ENCODE measurements at places on chromosomes 7 and 10.

- DNase-seq = no peak
Measured at GRCh38 chr7:153942036-153942435, 110.2 kb upstream of the DPP6 start.

DNA sequence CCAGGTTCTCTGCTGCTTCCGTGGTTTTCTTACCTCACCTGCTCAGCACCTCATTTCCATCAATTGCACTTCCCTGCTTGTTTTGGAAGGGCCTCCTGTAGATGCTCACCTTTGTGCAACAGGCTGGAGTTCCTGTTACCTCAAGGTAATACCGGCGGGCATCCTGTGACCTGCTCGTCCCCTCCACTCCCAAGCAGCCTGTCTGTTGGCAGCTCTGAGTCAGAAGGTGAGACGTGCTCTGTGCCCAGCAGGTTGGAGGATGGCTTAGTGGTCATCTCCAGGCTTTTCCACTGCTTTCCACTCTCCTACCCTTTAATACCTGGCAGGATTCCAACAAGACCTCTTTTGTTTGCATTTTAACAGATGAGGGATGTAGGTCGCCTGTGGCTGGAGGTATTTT lies 86.0 kb downstream of the CAMK1D start:
- no peak for DNase-seq

DNA sequence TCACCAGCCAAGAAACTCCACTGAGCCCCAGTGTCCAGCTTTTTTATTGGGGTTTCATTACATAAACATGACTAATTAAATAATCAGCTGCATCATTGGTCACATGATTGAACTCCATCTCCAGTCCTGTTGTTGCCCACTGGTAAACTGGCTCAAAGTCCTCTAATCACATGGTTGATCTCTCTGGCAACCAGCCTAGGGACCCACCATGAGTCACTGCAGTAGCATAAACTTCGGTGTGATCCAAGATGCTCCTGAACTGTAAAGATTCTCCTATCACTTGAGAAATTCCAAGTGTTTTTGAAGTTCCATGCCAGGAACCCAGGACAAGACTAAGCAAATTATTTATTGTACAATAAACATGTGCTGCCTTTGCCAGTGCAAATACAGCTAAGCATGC lies 130.4 kb upstream of the AUTS2 start:
- DNase-seq = no peak

- peak; percentile 64 for DNase-seq
Measured at GRCh38 chr7:90178679-90179278, 24.5 kb downstream of the STEAP1 start.

DNA sequence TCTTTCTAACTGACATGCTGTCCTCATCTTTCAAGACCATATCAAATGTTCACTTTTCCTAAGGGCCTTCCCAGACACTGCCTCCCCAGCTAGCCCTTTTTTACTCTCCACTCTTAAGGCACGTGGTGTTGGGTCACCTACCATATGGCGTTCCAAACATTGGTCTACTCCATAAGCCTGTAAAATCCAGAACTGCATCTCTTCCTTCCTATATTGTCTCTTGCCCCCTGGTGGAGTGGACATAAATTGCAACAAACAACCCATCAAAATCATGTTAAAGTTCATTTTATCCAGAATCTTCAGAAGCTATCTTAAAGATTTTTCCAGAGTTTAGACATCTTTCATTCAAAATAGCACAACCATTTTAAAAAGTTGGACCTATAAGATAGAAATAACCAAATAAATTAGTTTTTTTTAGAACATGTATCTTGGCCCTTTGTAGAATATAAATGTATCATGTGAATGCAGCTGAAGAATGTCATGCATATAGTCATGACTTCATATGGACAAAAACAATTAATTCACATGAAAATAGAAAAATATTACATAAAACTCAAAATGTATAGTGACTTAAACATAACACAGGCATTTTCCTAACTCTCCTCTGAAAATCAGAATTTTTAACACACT lies 180.6 kb upstream of the CHRM2 start:
- DNase-seq = peak; percentile 38

GRCh38 chr7:75900617-75901315 lies 14.2 kb upstream of the POR start:
- DNase-seq = no peak

- DNase-seq = no peak
Measured at GRCh38 chr10:32204606-32205005, 142.4 kb downstream of the EPC1 start.

- DNase-seq = peak; percentile 77
Measured at GRCh38 chr7:100049441-100050291, at the start of gene ZSCAN21. Gene ZSCAN21, plus strand, starts transcription at chr7:100049774. Its CDS starts 7,233 bp downstream, at chr7:100057007.

GRCh38 chr7:83429493-83429892 lies 219.4 kb downstream of the SEMA3E start:
- DNase-seq = no peak

GRCh38 chr7:151736403-151736909 lies 140.5 kb downstream of the PRKAG2 start:
- no peak for DNase-seq

- no peak for DNase-seq
Measured at GRCh38 chr7:147510201-147510542, 1080.4 kb upstream of the C7orf33 start.

DNA sequence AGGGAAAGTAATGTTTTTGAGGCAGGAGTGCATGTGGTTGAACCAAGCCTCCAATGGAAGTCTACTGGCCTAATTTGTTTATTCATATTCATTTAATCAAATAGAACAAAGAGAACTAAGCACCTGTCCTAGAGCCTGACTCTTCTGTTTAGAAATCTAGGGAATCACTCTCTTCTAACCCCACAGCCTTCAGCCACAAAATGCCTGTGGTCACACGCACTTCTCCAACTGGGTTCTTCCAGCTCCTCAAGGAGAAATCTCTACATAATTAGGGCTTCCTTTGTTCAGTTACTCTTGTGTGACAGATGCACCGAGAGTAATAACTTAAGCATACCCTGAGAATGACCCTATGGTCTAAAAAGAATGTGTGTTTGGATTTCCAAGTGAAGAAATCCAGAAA lies 133.7 kb upstream of the NAMPT start:
- DNase-seq = no peak

DNA sequence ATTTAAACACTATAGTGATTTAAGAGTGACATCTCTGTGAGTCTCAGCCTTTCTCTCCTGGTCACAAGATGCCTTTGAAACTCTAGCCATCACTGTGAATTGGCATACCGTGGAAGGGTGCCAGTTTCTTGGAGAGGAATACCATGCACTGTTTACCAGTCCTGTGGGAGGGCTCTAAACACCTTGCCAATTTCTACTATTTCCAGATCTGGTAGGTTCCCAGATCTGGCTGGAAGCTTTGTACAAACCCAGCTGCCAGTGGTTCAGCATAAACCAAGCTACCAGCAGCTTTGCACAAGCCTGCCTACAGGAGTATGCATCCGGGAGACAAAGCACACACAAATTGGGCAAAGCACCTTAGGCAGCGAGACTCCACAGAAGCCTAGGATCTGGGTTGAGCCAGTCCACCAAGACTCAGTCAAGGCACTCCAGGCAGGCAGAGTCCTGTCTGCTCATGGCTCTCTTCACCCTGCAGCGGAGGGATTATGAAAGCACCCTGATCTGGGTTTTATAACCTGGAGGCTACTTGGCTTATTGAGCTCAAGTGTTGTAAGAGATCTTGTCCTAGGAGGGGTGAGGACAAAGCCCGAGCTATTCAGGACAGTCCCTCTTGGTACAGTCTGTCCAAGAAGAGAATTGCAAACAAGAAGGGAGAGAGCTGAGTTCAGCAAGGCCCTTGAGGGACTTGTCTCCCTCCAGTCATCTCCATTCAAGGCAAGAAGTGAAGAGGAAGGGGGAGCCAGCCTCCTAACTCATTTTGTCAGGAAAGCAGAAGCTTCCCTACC lies 23.6 kb downstream of the MCM10 start:
- DNase-seq = no peak

GRCh38 chr10:126185676-126186447 lies 202.4 kb downstream of the ADAM12 start:
- no peak for DNase-seq

DNA sequence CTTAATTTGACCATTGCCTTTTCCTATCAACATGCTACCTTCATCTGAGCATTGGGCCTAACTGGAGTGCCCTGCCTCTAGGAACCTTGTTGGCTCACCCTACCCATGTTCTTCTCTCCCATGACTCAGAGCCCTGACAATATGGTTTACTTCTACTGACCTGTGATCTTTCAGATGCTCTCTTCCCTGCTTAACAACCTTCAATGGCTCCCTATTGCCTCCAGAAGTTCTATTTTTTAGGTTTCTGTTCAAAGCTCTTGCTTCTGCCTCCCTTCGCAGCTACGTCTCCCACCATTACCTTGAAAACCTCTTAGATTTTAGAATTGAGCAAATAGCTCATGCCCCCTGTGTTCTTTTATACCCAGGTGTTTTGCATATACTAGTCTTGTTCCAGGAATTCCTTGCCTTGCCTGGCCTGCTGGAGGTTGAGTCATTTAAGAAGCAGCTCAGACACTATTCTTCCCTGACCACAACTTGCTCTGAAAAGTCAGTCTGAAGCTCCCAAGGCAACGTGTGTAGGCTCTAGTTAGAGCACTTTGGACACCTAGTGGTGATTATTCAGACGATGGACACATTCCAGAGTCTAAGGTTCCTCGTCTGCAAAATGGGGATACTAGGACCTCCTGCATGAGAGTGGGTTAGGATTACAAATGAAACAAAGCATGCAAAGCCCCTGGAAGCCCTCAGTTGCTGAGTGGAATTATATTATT lies 64.4 kb upstream of the EMX2 start:
- DNase-seq = no peak

DNA sequence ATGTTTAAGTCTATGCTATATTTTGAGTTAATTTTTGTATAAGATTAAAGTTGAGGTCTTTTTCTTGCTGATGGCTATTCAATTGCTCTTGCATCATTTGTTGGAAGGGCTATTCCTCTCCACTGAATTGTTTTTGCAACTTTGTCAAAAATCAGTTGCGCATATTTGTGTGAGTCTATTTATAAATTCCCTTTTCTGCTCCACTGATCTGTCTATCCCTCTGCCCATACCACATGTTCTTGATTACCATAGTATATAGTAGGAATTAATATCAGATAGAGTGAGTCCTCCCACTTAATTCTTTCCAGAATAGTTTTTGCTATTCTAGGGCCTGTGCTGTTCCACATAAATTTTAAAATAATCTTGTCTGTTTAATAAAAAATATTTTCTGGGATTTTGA lies 152.4 kb upstream of the ADCY1 start:
- no peak for DNase-seq

GRCh38 chr10:110762109-110762848 lies 109.4 kb upstream of the PDCD4 start:
- DNase-seq = no peak

GRCh38 chr7:1785839-1786238 lies 115.8 kb downstream of the ELFN1 start:
- DNase-seq = no peak

DNA sequence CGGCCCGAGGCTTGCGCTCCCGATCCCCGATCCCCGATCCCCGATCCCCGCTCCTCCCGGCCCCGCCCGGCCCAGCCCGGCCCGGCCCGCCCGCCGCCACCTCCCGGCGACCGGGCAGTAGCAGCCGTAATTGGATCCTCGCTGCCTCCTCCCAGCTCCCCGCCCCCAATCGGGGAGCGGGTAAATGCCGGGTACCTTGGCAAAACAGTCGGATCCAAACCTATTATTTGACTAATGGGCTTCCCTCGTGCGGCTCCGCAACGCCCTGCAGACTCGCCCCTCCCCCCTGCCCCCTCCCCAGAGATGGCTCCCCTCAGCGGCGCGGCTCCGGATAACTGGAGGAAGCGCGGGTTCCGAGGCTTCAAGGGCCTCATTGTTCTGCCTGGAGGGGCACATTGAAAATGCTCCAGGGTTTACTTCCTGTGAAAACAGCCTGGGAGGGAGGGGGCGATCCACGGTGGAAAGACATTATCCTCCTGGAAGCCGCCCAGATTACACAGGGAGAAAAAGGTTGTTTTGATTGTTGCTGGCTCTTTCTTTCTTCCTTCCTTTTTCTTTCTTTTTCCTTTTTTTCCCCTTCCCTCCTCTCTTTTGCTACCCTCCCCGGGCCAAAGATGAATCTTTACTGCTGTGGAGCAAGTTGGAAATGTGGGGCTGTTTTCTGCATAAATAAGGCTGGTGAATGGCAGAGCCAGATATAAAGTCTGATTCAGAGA lies 94.7 kb upstream of the ZMIZ1 start:
- DNase-seq = peak; percentile 24

DNA sequence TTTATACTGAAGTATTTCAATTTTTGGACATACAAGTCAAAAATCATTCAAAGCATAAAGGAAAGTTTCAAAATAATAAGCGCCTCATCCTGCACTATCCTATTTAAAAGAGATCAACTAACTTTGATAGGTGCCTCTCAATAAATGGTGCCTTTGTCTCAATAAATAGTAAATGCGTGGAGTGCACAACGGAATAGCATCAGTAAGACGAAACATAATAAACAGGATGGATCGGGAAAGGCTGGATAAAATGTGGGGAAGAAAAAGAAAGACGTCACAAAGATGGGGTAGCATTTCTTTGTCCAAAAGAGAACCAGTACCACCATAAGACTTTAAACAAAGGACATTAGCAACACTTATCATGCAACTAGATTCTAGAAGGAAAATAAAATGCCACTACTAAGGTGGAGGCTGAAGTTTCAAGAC lies 571 bp upstream of the PRKAR2B start:
- DNase-seq = no peak

- no peak for DNase-seq
Measured at GRCh38 chr7:124965553-124965952, 35.9 kb upstream of the POT1 start.

GRCh38 chr7:102417105-102417504 lies 16.3 kb upstream of the ORAI2 start:
- DNase-seq = no peak

DNA sequence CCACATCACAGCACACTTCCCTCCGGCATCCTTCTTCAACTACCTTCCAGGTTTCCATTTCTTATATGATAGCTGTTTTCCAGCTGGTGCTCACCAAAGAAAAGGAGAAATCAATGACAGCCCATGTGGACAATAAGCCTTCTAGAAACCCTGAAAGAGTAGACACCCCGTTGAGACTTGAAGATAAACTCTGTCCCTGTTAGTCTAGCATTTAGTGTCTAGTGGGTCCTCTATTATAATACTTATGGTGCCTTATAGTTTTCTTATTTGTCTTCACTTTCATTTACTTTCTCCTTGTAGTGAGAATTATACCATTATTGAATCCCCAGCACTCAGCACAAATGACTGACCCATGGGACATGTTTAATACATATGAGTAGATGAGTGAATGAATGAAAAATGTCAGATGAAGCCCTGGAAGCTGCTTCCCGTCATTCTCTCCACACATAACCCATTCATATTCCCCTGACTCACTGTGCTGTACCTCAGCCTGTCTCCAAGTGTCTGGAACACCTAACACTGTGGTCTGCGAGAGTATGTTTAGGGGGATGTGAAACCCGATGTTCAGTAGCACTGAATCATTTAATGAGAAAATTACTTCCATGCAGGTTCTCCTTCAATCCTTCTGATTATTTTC lies 377.6 kb downstream of the GPR158 start:
- DNase-seq = no peak

GRCh38 chr7:151315038-151315655 lies 26.5 kb upstream of the NUB1 start:
- peak; percentile 83 for DNase-seq

DNA sequence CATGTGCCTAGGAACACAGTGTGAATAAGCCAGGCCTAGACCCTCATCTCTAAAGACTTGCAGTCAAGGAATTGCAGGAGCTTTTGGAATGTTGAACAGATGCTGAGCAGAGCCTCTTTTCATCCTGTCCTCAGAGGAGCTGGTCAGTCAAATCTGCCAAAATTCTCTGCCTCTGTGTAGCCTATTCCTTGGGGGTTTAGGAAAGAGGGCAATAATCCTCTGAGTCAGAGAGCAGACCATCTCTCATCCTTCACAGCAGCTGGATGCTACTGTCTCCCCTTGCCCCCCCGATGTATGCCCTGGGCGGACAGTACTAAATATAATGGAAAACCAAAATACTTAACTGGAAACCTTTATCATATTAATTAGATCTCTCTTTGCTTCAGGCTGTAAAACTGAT lies 52.6 kb downstream of the BICC1 start:
- DNase-seq = no peak
